ENCODE measurements at places on chromosomes 5 and 9.

GRCh38 chr5:191949-192690, 825 bp downstream of the LRRC14B start:
- no peak for DNase-seq

DNA sequence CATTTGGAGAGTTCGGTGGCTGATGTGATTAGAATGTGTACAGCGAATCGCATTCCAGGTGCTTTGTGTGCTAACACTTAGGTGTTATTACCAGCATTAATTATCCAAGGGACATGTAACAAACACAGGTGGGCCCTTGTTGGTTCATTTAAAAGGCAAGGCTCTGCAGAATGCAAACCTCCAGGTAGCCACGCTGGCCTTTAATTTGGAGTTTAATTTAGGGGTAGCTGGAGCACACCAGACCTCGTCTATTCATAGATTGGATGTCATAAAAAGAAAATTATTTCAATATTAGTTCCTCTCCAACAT, 191.1 kb downstream of the MAT2B start:
- no peak for DNase-seq

DNA sequence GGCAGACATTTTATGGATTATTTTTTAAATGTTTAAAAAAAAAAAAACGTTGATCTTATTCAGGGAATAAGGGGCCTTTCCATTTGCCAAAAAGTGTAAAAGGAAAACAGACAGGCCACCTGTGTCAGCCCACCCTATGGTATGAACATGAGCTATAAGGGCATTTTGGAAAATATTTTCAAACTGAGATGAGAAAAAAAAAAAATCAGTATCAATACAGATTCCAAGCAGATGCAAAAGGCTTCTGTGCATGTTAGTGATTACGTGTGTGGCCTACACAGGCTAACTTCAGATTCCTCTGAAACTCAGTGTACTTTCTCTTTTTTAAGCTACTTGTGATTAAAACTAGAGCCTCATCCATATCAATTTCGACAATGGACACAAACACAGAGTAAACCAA, 189.9 kb downstream of the BNC2 start:
- no peak for DNase-seq

DNA sequence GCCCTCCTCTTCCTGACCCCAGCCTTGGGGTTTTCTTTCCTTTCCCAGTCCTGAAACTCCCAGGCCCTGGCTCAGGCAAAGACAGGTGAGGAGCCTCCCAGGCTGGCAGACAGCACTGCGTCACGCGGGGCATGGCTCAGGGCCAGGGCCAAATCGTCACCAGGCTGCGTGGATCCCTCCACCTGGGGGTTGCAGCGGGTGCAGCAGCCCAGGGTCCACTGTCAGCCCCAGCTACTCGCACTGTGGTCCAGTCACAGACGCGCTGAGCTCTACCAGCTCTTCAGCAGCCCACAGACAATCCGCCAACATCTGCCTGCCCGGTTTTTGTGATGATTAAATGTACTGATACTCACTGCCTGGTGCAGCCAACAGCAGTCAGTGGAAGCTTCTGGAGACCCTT, 12.1 kb downstream of the FAM78A start:
- no peak for DNase-seq

GRCh38 chr5:53997736-53998627, 312.4 kb downstream of the ARL15 start:
- DNase-seq, result no peak

GRCh38 chr5:83035373-83036100, 41.7 kb downstream of the TMEM167A start:
- peak; percentile 55 for DNase-seq

DNA sequence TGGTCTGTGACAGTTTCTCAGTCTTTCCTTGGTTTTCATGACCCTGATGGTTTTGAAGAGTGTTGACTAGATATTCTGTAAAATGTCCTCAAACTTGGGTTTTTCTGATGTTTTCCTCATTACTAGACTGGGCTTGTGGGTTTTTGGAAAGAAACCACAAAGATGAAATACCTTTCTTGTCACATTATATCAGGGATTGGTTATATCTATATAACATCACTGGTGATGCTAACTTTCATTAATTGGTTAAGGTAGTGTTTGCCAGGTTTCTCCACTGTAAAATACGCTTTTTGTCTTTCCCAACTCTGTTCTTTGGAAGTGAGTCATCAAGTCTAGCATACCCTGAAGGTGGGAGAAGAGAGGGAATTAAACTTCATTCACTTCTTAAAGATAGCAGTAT, 3.3 kb upstream of the IL31RA start:
- DNase-seq, result no peak

- no peak for DNase-seq
These were observed 4.1 kb upstream of the CAVIN4 start for GRCh38 chr9:100573655-100574260.

DNA sequence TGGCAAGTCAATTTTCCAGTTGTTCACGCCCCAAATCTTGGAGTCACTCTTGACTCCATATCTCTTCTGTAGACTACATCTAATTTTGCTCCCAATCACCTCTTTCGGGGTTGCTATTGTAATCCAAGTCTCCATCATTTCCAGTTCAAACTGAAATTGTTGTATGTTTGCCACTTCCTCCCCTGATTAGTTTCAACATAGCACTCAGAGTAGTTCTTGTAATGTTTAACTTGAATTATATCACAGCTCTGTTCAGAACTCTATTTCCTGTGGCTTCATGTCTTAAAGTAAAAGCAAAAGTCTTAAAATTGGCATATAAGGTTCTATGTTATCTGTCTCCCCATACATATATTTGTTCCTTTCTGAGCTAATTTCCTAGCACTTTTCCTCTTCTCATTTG, 348.5 kb upstream of the RIOK2 start:
- no peak for DNase-seq

- DNase-seq, result no peak
These were observed 192.8 kb downstream of the ARRDC3 start for GRCh38 chr5:91190314-91190690.

- DNase-seq, result peak; percentile 95
These were observed 9.7 kb downstream of the WNK2 start for GRCh38 chr9:93193388-93194220.

DNA sequence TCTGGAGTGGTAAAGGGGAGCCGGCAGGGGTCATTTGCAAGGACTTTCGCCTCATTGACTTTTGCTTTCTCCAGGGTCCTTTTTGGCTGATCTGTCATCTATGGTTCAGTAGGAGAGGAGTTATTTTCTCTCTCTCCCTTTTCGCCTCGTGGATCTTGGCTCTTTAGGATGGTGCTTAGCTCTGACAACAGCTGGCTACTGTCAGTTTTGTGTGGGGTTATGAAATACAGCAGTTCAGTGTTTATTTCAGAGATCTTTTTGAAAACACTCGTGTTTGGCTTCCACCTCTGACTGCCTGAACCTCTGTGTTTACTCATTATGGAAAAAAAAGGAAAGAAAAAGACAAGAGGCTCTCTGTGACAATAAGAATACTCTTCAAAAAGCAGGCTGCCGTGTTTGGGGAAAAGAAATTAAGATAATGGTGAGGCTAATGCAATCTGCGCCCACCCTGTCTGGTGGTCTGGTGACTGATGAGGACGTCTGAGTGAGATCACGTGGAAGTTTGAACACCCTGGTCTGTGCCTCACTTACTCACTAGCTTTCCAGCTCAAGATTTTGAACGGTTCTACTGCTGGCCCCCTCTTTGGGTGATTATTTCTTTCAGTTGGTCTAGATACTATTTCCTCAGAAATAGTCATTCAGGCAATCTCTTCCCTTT, 567.7 kb downstream of the CAAP1 start:
- DNase-seq, result no peak

GRCh38 chr9:12697719-12698118, 4.5 kb downstream of the TYRP1 start:
- DNase-seq, result no peak

DNA sequence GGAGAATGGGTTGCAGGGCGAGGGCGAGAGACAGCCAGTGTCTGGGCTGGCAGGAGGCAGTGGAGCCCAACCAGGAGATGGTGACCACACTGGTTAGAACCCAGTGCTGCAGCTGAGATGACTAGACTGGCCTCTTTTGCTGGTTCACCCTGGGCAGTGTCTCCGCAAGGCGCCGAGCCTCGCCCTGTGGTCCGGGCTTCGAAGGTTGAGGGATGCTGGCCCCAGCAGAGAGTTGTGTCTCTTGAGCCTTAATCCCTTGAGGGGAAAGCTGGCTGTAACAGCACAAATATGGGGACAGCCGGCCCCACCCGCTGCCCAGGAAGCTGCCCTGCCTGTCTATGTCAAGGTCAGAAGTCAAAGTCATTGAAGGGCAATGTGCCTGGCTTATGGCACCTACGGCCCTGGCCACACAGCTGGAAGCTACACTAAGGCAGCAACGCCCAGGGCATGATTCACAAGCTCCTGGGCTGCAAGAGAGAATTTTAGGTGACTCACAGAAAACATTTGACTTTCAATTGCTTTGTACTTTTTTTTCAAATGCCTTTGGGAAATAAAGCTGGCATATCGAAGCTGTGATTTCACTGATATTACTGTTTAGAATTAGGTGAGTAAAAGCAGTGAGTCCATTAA, 33.3 kb downstream of the NKX2-5 start:
- no peak for DNase-seq

DNA sequence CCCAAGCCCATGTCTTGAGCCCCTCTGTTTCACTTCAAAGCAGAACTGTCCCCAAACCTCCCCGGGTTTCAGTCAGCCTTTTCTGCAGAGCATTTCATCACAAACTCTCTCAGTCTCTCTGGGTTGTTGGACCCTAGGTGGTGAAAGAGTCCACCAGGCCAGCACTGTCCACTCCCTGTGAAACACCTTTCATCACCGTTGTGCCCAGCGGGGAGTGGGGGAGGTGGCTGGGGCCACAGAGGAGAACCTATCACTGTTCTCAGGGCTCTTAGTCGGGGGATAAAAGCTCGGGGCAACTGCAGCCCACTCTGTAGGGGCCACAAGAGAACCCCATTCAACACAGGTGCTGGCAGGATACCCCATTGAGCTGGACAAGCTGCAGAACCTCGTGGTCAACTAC, 5.4 kb upstream of the RABL6 start:
- DNase-seq, result no peak

GRCh38 chr5:116451905-116452450, 122.6 kb downstream of the SEMA6A start:
- DNase-seq, result no peak

GRCh38 chr5:138770291-138770690, 17.1 kb downstream of the CTNNA1 start:
- no peak for DNase-seq

DNA sequence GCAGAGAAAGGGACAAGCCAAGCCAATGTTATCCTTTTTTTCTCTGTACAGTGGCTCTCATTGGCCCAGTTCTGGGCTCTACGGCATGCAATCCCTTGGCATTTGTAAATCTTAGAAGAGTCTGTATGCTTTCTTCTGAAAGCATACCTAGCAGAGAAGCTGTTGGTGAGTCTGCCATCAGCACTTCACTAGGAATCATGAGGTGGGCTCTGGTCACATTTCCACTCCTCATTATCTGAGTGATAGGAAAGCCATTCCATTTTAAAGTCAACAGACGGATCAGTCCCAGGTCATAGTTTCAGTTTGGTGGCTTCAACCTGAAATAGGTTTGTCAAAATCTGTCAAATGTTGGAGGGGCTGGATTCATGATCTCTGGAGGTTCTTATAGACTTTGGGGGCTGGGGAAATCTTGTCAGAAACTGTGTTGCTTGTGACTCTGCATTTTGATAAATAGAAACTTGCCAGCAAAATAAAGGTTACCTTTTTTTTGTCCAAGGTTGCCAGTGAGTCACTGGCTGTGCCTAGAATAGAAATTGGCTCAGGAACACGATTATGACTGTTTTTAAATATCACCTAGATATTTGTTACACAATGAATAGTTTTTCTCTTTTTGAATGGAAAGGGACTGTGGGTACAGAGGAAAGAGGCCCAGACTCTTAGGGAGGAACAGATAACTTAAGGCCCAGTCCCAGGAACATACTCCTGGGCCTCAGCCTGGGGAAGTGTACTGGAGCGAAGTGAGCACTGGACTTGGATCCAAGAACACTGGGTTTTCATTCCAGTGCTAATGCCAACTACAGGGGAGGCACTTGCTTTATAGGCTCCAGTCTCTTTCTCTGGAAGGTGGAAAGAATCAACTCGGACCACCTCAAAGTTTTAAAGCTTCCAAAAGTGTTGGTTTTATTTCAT, 183.1 kb downstream of the NMUR2 start:
- DNase-seq, result no peak

DNA sequence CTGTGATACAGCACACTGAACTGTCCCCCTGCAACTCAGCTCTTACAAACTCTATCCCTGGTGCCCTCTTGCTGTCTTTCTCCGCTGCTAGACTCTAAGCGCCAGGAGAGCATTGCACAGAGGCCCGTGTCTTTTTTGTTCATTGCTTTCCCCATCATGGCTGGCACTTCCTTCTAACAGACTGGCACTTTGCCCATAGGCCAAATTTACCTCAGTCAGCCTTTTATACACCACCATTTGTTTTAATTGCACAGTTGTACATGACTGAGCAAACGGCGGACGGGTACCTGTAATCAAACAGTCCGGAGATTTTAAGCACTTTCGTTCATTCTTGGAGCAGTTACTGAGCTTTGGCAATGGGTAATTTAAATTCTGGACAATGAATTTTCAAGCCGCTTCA, 102.2 kb upstream of the CLINT1 start:
- DNase-seq, result no peak

DNA sequence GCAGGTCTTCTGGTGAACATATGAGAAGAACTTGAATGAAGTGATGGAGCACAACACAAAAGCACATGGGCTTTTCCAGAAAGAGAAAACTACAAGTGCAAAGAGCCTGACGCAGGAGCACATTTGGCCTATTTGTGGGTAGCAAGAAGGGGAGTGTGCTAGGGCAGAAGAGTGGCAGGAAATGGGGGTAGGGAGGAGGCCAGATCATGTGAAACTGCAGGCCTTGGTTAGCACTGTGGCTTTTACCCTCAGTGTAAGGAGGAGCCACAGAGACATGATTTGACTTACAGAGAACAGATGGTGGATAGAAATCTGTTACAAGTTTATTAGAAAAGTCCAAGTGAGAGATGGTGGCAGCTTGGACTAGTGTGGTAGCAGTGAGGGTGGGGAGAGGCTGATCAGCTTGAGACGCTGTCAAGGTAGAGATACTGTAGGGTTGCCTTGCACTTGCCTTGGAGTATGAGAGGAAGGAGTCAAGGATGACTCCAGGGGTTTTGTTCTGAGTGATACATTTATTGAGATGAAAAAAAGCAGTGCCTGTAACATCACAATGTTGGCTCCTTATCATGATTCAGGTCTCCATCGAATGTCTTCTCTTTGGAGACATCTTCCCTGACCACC, 126.7 kb downstream of the PPP2R2B start:
- no peak for DNase-seq

Data from body of pancreas (tissue), 4 donors.